ENCODE measurements at places on chromosomes 3 and 15.
A peak's percentile ranks its signal among the peaks of the same experiment; 100 is the strongest.

GRCh38 chr15:70276401-70276800 lies 178.7 kb upstream of the TLE3 start:
- DNase-seq, result no peak

DNA sequence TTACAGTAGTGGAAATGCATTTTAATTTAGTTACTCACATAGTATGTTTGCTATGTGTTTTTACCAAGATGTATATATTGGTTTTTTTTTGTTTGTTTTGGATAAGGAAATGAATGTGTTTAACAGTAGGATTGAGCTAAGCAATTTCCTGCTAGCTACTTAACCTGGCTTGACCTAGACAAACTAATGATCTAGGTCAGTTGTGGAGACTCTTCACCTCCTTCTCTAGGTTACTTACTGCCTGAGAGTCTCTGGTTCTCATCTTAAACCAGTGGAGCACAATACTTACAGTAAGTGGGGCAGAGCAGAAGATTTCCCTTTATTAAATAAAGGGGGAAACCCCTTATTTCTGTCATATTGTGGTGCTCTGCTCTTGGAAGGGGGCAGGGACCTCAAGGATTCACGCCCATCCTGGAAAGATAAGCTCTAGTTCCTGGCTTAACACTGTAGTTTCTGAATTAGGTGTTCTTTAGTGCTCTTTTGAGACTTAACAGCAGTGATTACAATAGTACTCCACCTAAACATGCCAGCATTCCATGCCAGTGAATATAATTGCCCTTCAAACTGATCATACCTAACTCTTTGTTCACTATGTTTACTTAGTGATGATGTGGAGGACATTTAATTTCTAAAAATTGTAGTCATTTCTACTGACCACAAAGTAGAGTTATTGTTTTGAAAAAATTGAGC lies 79.9 kb downstream of the UBP1 start:
- DNase-seq, result no peak

GRCh38 chr3:52820736-52821135 lies 9.7 kb downstream of the ITIH4 start:
- DNase-seq, result no peak

GRCh38 chr15:70260580-70260979 lies 162.9 kb upstream of the TLE3 start:
- DNase-seq, result no peak

DNA sequence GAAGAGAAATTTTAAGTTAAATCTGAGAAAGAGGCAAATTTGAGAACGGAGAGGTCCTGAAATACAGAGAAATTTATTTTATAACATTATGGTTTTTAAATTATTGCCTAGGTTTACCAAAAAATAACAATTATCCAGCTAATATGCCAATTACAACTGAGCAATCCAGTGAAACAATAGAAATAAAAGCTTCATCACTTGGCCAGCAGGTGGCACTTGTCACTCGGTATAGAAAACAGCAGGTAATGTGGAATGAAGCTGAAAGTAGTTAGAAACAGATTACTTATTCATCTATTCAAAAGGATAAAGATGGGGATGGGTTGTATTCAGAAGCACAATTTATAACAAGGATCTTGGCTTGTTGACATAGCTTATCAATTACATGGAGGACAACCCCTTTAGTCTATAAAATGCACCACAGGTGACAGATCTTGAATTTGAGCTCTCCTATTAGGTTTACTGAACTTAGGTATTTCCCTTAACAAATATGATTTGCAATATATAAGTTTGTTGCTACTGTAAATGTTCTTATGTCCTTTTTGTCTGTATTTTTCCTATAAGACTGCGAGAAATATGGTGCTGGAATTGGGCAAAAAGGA lies 70.1 kb upstream of the GUCA1C start:
- peak; percentile 6 for DNase-seq

DNA sequence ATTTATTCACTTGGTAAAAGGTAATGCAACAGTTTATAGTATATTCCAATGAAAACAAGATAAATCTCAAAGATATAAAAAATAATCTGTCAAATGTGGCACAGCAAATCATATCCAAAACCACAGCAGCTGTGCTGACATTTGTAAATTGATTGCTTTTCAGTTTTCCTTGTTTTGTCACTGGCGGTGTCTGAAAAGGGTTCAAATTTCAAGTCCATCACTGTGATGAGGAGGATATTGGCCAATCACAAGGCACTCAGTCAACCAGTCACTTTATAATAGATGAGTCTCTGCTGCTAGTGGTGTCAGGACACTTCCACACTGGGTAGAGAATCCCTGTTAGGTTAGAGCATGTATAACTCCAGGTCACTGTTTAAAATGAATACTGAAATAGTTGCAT lies 154.8 kb downstream of the SLC9A9 start:
- DNase-seq, result no peak

DNA sequence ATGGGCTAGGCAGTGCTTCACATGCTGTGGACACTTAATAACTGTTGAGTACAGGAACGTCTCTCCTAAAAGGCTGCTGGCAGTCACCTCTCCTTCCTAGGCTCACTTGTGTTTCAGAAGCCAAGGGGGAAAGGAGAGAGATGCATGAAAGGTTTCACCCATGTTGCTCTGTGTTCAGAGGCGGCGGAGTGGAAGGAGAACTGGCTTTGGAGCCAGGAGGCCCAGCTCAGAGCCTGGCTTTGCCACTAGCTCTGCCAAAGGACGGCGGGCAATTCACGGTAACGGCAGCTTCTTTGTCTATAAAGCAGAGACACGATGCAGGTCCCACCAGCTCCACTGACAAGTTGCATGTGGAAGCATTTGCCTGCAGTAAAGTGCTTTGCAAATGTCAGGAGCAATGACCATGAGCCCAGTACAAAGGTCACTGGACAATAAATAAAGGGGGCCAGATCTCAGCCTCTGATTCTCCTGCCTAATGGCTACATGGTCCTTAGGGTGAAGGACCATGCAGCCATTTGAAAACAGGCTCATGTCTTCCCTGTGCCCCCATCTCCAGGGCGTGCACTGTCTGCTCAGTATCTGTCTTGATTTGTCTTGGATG lies 171.7 kb upstream of the TLE3 start:
- DNase-seq, result no peak

GRCh38 chr15:66766282-66767230 lies 64.5 kb downstream of the SMAD6 start:
- DNase-seq, result no peak

DNA sequence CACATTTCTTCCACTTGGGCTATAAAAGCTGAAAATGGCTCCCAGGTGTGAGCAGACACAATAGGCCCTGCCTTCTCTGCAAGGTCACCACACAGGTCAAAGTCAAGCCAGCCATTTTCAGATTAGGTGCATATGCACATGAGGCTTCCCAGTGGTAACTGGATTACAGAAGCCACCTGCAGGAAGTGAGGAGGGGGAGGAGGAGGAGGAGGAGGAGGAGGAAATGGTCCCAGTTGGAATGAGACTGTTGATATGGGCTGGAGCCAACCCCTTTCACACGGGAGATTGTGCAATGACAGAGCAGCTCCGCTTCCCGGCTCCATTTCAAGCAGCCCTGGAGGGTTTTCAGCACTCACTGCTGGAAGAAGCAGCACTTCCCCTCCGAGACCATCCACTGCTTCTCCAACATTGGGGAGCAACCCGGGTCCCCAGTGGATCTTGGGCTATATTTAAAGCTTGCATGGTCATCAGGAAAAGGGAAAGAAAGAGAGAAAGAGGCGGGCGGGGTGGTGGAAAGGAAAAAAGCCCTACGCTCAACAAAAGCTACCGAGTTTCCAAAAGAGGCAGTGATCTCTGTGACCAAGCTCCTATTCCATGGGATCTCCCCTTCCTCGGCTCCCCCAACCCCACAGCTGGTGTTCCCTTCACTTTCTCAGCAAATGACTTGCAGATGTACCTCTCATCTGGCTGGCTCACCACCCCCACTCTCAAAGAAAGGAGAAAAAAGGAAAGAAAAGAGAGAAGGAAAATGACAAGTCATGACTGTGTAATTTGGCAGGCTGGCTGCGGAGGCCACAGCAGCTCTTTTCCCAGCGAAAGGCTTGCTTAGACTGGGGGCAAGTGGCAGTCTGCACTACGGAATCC lies 58.3 kb downstream of the LRIG1 start:
- no peak for DNase-seq

- no peak for DNase-seq
Observed at GRCh38 chr15:51855612-51856011, 26.2 kb downstream of the TMOD3 start.

DNA sequence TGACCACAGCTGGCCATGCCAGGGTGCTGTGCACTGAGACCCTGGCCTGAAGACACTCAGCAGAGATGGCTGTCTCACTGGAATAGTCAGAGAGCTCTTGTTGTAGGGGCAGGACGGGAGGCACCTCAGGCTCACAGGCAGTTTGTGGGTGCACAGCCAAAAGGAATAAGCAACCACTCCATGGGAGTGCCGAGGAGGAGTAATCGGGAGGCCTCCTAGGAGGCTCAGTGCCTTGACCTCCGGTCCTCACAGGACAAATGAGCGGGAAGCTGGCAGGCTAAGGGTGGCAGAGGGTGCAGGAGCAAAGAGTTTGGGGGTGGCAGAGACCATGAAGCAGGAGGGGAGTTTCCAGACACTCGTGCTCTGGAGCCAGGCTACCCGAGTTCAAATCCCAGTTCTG lies 81.7 kb downstream of the SMAD6 start:
- DNase-seq, result no peak

- no peak for DNase-seq
Observed at GRCh38 chr15:74392451-74392830, 25.0 kb upstream of the CYP11A1 start.

Data from KG1 (cell line).